ENCODE measurements at places on chromosomes 1 and 21. TPM values are rescaled to one million over a fixed set of nuclear protein-coding genes. Genes with fewer than 3 reads are reported as not detected.

DNA sequence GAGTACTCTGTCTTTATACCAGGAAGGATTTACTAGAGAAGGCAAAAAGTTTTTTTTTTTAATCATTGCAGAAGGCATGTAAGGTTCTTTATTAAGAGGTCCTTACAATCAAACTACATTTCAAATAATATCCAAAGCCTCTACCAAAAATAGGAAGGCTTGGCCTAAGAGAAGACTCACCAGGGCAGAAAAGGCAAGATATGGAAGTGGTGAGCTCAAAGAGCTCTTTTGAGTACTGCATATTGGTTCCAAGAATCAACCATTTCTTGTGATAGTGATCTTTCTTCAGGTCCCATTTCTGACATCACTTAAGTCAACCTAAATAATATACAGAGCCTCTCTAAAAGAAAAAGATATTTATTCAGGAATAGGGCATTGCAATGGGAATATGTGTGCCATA is 153.2 kb downstream of the FASLG start:
- DNase-seq: no peak

DNA sequence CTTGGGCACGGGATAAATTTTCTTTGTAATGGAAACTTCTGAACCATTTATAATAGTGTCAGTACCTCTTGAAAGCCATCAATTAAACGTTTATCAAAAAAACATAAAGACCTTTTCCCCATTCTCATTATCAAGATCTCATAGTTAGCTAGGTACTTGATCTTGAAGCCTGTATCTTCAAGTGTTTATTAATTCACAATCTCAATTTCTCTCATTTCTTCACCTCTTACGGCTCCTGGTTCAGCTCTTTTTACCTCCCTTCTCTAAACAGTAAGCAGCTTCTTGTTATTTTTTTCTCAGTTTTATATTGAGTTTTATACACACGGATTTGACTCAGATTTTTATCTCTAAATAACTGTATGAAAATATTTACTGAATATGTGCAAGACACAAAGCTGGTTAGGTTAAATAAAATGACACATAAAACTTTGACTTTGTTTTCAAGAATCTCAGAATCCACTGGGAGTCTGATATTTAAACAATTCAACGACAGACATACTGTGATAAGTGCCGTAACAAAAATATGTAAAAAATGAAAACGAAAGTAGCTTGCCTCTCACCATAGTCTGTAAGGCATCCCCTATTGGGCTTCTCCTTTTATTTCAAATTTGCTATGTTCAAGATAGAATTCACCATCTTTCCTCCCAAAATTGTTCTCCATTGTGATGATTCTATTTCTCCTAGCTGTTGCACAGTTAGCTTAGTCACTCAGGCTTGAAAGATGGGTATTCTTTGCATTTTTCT is 411.6 kb upstream of the ZRANB2 start:
- no peak for DNase-seq

DNA sequence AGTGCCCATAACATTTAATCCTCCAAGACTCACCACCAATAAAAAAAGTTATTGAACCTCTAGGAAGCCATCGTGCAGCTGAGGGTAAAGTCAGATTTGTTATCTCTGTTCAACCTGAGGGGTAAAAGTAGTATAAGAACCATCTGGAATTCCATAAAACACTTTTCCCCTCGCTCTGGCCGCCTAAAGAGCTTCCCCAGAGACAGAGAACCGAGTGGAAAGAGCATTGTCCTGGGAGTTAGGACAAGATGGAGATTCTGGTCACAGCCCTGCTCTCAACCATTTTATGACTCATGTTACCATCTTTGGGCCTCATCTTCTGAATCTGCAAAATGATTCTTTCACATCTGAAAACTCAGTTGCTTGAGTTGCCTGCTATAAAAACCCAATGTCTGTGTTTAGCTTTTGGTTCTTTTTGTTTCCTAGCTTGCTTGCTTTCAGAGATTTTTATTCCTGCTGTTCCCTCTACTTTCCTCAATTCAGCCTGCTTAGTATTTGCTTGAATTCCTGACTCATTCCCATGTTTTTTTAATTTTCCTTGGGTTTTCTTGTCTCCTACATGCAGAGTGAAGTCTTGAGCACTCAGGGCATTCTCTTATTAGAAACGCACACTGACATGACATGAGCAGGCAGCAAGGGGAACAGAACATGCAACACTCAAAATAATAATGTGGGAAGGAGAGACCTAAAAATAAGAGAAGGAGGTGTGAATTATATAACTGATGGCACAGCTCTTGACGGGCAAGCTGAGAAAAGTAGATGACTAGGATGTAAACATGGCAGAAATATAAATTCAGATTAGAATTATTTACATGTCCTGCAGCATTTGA is 1.7 kb downstream of the EPHX4 start:
- no peak for DNase-seq

GRCh38 chr1:56378341-56379070 is 200.9 kb downstream of the PLPP3 start:
- DNase-seq: no peak

DNA sequence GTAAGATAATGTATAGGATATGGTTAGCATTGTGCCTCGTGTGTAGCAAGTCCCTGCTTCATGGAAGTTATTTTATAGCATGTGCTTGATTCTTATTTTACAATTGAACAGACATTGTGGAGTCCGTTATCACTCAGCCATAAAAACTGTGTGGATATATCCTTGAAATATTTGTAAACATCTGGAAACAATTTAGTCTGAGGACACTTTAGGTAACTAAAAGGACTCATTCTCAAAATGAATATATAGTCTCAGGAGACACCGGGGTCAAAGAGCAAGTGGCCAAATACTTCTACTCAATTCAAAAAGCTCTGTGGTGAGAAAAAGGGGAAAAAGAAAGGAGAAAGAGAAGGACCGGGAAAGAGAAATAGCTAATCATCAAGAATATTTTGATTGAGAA is 23.7 kb downstream of the PRRX1 start:
- no peak for DNase-seq

DNA sequence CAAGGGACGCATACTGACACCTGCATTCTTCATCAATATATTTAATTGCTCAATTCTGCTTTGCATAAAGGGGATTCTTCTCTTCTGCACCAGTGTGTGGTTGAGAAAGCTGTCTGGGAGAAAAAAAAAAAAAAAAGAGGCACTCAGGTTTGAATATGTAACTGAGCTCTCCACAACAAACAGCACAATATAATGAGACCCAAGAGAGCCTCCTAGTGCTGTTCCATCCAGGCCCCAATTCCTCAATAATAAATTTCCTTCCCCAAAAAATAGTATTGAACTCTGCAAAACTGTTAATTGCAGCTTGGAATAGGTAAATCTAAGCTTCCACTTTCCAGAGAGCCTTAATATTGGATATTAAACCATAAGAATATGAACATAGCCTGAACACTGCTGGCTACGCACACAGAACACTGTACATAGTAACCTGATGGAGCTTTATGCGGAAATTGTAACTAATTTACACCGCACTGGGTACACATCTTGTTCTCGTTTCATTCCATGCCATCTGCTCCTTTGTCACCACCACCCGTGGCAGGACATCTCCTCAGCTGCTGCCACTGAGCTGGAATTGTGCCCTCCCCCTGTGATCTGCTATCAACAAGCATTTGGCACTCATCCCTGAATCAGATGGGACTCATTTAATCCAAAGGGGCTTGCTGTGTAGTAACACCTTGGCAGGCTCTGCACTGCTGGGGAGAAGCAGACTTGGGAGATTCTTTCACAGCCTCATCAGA is 272.0 kb downstream of the HHIPL2 start:
- DNase-seq: no peak

- no peak for DNase-seq
These were observed 172.8 kb upstream of the CACNA1E start for GRCh38 chr1:181310560-181310959.

DNA sequence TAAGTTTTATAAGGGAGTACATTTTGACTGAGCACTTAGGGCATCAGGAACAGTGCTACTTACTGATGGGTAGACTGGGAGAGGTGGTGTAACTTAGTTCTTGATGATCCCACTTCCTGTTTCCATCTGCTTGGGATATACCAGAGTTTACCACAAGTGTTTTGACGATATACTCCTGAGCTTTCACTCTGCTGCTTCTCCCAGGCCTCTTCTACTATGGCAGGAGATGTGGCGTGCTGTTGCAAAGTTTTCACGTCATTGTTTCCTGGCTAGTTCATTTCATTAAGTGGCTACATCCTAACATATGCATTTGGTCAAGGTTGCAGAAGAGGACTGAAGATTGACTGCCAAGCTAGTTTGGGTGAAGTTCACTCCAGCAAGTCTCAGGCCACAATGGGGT is 41.3 kb upstream of the LAMC2 start:
- no peak for DNase-seq

DNA sequence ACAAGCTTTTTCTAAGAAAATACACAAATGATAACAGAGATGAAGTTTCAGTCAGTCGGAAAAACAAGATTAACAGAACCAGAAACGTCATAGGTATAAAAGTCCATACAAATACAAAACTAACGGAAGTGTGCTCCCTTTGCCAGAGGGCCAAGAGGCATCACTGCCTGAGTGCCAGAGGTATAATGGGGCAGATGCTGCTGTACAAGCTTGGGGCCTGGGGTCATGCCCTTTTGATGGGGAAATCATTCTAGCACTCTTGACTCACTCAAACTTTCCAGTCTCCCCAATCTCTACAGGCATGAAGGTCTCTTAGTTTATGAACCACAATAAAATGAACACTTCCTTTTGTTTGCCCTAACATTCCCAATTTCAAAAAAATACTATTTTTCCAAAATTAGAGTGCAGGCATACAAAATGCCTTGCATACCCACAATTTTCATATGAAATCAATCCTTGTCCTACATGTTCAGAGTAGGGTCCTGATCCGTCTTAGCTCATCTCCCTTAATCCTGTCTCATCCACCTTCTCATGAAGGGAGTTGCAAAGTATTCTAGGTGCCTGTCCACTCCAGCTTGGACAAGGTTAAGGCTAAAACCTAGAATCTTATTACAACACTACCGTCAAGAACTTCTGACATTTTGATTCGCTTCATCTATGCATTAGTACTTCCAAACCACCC is 1.5 kb downstream of the RPL22 start:
- no peak for DNase-seq

DNA sequence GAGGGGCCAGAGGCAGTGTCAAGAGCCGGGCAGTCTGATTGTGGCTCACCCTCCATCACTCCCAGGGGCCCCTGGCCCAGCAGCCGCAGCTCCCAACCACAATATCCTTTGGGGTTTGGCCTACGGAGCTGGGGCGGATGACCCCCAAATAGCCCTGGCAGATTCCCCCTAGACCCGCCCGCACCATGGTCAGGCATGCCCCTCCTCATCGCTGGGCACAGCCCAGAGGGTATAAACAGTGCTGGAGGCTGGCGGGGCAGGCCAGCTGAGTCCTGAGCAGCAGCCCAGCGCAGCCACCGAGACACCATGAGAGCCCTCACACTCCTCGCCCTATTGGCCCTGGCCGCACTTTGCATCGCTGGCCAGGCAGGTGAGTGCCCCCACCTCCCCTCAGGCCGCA is at the start of gene BGLAP:
TSS of gene BGLAP (plus strand) at position 259 of the 400 bp plus-strand sequence. CDS start at position 307, 48 bp downstream.
- no peak for DNase-seq

- no peak for DNase-seq
These were observed 60.5 kb downstream of the TBX15 start for GRCh38 chr1:118927427-118928187.

DNA sequence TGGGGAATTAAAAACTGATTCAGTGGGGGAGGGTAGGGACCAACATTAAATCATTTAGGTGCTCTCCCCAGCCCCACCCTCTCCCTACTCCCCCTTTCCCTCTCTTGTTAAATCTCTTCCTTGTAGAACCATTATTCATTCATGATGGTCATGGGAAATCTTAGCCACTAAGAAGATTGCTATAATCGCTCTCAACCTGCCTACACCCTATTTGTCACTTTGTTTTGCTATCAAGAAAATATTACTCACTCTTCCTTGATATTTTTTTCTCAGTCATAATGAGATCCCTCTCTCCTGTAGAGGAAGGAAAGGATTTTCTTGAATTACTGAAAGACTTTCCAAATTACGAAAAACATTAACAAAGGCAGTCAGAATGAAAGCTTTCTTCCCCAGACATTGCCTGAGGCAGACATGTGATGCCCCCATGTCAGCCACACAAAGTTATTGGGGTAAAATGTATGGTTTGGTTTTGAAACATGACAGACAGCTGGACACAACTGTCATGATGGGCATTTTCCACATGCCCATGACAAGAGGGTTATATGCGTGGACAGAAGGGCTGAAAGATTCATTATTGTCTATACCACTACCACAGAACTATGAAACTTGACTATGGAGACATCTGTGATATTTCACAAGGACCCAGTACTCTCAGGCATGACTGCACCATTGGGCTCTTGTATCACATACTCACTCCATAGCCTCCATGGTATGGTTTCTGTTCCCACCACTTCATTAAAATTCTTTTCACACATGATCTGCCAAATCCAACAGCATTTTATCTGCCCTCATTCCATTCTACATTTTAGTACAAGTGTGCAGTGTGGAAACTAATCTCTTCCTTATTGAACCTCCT is 420.1 kb downstream of the DISC1 start:
- no peak for DNase-seq

DNA sequence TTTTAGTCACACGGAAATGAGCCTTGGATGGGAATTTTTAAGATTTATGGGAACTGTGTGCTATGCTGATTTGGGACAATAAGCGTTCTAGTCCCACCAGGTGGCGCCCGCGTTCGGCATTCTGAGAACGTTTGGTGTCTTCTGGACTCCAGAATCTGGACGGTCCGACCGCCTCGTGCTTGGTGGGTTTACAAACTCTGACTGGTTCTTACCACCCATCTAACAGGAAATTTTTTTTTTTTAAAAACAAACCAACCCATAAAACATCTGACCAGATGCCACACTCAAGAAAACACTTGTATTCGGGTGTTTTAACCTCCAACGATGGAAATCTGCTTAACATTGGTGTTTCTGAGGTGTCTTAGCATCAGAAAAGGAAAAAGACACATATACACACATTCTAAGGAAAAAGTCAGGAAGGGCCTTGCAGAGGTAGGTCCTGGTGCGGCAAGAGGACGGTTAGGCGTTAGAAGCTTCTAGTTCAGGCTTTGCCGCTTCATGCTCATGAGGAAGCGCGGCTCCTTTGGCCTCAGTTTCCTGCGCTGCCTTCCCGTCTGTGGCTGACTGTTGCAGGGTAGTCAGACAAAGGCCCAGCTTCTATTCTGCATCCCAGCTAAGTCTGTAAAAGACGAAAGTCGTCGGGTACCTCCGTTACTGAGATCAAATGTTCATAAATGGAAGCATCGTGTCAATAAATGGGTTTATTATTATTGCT is 814 bp upstream of the DYRK3 start:
- DNase-seq: peak; percentile 95

GRCh38 chr1:53343831-53344668 is 16.2 kb upstream of the LRP8 start:
- no peak for DNase-seq

- peak; percentile 17 for DNase-seq
These were observed 151.3 kb upstream of the COL6A1 start for GRCh38 chr21:45830221-45830640.

The HMCN1 gene
- 29.6 TPM for total RNA-seq

The KRTCAP2 gene
- 45.5 TPM for total RNA-seq

The TACSTD2 gene
- total RNA-seq: 26.2 TPM

The ZNF593OS gene
- total RNA-seq: not detected

The CFAP57 gene
- 5.3 TPM for total RNA-seq

The MXRA8 gene
- total RNA-seq: 196 TPM

The AUNIP gene
- total RNA-seq: 1.4 TPM

The SLC2A5 gene
- total RNA-seq: 14.2 TPM

Measured in umbilical cord (tissue), 2 donors.